ENCODE measurements at places on chromosomes 11 and 22.

GRCh38 chr11:65556470-65557279 lies 1.5 kb downstream of the LTBP3 start:
- DNase-seq, result no peak

- no peak for DNase-seq
Measured at GRCh38 chr22:43905681-43906080, 13.9 kb upstream of the PNPLA5 start.

- DNase-seq, result no peak
Measured at GRCh38 chr22:32511274-32511673, 36.7 kb downstream of the FBXO7 start.

GRCh38 chr11:61392981-61393595 lies 701 bp downstream of the TMEM216 start:
- DNase-seq, result peak; percentile 19

- no peak for DNase-seq
Measured at GRCh38 chr11:33734441-33735270, 1.6 kb downstream of the CD59 start.

DNA sequence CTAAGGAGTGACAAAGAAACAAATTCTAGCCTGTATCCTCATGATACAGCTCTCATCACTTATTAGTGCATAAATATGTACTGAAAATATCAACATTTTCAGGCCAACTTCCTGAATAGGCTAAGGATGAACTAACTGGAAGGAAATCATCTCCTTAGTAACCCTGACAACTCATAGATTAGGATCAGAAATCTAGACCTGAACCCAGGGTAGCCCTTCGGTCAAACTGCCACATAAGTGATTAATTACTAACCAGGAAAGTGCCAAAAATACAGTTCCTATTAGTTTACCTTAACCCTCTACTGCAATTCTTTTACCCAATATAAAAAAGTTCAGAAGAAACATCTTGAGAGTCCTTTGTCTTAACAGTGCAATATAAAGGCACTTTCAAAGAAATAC lies 40.0 kb downstream of the AMBRA1 start:
- no peak for DNase-seq

DNA sequence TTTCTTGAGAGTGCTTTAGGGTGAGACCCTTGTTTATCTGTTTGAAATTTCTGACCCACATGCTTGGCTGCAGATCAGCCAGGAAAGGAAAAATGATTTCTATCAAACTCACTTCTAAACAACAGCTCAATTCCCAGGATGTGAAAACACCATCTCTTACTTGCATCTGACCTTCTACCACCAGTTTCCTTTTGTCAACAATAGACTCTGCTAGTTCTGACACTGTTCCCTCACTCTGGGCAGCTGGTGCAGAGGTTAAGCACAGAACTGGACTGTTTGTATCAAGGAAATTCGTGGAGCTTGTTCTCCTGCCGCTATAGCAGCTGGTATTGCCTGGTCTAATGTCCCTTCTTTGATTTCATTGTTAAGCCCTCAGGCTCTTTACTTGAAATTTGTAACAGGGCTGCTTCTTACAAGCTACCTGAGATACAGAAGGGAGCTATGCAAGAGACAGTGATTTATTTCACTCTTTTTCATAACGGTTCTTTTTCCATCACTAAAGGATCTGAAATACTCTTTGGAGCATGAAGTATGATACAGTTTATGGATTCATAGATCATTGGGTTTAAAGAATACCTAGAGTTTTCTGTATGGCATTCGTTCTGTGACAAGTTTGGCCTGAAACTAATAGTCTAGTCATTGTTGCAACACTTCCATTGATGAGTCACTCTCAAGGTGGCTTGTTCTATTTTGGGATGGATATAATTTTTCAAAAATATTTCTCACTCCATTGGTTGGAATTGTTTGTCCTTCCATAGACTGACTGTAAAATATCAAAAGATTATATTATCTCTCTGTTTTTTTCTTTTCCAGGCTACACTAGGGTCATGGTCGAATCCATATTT lies 178.2 kb upstream of the ZC3H12C start:
- DNase-seq, result peak; percentile 17

All from fibroblast of skin of abdomen (primary cell).